ENCODE measurements at places on chromosomes 1 and 21. TPM values are rescaled to one million over a fixed set of nuclear protein-coding genes. Genes with fewer than 3 reads are reported as not detected.

DNA sequence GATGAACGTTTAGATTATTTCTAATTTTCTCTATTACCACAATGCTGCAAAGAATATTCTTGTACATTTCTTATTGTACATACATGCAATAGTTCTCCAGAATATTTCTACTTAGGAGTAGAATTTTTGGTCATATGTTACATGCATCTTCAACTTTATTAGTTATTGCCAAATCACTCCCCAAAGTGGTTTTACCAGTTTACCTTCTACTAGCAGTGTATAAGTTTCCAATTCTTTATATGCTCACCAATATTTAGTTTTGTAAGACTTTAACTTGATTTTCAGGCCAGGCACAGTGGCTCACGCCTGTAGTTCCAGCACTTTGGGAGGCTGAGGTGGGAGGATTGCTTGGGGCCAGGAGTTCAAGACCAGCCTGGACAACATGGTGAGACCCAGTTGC, 55.4 kb downstream of the SNRPE start:
- no peaks in the 10 kb centered on the region for H3K36me3 ChIP-seq
- H3K4me3 ChIP-seq = no peak overlapping the region
- H3K27ac ChIP-seq = no peak overlapping the region

DNA sequence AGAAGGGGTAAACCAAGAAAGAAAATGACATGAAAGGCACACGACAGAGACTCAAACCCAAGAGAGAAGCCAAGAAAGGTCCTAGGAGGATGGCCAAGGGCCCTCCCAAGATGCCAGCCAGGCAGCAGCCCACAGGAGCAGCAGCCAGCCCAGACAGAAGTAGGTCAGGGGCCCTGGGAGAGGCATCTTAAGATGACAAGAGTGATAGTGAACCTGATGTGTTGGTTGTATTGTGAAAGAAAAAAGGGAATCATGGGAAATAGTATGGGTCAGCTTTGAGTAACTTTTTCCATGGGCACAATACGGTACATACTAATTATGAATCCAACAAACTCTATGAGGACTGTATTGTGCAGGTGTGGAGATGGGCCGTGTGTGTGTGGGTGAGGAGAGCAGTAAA, 3.3 kb downstream of the CCSAP start:
- H3K4me3 ChIP-seq = no peak overlapping the region
- no peak for DNase-seq
- H3K27me3 ChIP-seq = no peaks in the 10 kb centered on the region
- H3K36me3 ChIP-seq = peaks cover 9% of the 10 kb centered on the region
- no peak overlapping the region for H3K27ac ChIP-seq

DNA sequence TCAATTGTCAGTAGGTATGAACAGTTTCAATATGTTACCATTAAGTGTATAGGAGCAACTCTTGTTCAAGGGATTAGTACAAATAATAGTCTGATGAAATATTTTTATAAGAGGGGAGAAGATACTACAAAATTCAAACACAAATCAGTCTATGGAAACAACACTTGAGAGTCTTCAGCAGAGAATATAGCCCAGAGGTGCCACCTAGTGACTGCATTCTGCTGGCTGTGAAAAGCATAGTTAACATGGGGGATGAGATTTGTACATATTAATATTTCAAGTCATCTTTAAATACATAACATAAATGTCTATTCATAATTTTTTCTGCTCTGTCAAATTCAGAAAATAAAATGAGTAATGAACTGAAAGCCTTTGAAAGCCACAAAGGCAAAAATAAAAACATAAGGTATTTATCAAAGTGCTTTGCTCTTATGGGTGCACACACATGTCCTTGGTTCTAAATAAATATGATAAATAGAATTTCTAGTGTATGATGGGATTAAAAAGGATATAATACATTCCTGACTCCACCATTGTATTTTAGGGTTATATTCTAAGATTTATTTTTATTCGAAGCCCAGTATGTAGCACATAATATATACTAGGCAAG, 440.9 kb upstream of the ZRANB2 start:
- peak; percentile 61 for DNase-seq
- no peaks in the 10 kb centered on the region for H3K27me3 ChIP-seq
- no peak overlapping the region for H3K27ac ChIP-seq
- H3K36me3 ChIP-seq = no peaks in the 10 kb centered on the region
- no peak overlapping the region for H3K4me3 ChIP-seq

- no peak for DNase-seq
- H3K36me3 ChIP-seq = no peaks in the 10 kb centered on the region
- H3K4me1 ChIP-seq = no peaks in the 10 kb centered on the region
- no peak overlapping the region for H3K27ac ChIP-seq
- H3K4me3 ChIP-seq = no peak overlapping the region
- no peaks in the 10 kb centered on the region for H3K27me3 ChIP-seq
Measured at GRCh38 chr1:158646465-158646864, 40.0 kb downstream of the SPTA1 start.

SLC66A1 gene
- 31.3 TPM for total RNA-seq

DNA sequence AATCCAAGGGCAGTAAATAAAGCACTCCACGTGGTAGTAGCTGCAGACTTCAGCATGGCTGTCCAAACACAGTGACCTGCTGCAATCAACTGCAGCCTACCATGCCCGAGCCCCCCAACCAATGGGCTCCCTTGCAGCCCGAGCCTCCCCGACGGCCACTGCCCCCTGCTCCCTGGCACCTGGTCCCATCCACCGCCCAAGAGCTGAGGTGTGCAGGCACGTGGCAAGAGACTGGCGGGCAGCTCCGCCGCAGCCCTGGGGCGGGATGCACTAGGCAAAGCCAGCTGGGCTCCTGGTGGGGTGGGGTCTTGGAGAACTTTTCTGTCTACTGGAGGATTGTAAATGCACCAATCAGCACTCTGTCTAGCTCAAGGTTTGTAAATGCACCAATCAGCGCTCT, 57.6 kb upstream of the RGS2 start:
- H3K27ac ChIP-seq = no peak overlapping the region
- no peak for DNase-seq

BTBD19 gene
- 1.4 TPM for total RNA-seq

MTARC2 gene
- total RNA-seq = 5.4 TPM

GNAI3 gene
- total RNA-seq = 12.2 TPM

OR6N1 gene
- not detected for total RNA-seq

NES gene
- 359 TPM for total RNA-seq

C1orf74 gene
- 6.0 TPM for total RNA-seq

ORC1 gene
- total RNA-seq = 37.3 TPM

- H3K27ac ChIP-seq = no peak overlapping the region
- no peak for DNase-seq
- H3K27me3 ChIP-seq = no peaks in the 10 kb centered on the region
- no peak overlapping the region for H3K4me3 ChIP-seq
- H3K4me1 ChIP-seq = no peaks in the 10 kb centered on the region
- no peaks in the 10 kb centered on the region for H3K36me3 ChIP-seq
Measured at GRCh38 chr1:30001011-30001731, 722.2 kb downstream of the MATN1 start.

KIF2C gene
- 124 TPM for total RNA-seq

CELA2A gene
- not detected for total RNA-seq

- H3K36me3 ChIP-seq = no peaks in the 10 kb centered on the region
- peaks cover 32% of the 10 kb centered on the region for H3K4me1 ChIP-seq
- H3K4me3 ChIP-seq = no peak overlapping the region
Measured at GRCh38 chr1:171814692-171815091, 26.6 kb upstream of the DNM3 start.

VPS13D gene
- total RNA-seq = 32.4 TPM

- no peak overlapping the region for H3K4me3 ChIP-seq
- no peaks in the 10 kb centered on the region for H3K36me3 ChIP-seq
- H3K4me1 ChIP-seq = peaks cover 29% of the 10 kb centered on the region
- no peak overlapping the region for H3K27ac ChIP-seq
Measured at GRCh38 chr1:172394811-172395210, 25.7 kb upstream of the C1orf105 start.

SLC35F3 gene
- not detected for total RNA-seq

NDUFS2 gene
- 60.5 TPM for total RNA-seq

- no peak overlapping the region for H3K4me3 ChIP-seq
- H3K4me1 ChIP-seq = peaks cover 33% of the 10 kb centered on the region
- H3K36me3 ChIP-seq = no peaks in the 10 kb centered on the region
- H3K27ac ChIP-seq = no peak overlapping the region
Measured at GRCh38 chr1:54304518-54304917, 101.7 kb downstream of the SSBP3 start.

DNA sequence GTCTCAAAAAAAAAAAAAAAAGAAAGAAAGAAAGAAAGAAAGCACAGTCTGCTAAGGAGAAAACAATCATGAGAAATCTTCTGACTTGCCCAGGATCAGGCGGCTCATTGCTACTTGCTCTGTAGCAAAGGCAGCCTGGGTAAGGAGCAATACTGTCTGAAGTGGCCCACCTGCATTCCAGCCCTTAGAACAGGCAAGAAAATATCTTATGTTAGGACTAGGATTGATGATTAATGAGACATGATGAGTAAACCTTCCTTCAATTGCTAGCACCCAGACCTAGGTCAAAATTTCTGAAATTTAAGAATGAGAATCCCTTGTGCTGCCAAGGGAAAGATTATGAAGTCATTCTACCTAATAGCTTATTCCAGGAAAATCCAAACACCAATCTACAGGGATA, 140.8 kb downstream of the DSCAM start:
- H3K36me3 ChIP-seq = no peaks in the 10 kb centered on the region
- no peak overlapping the region for H3K4me3 ChIP-seq
- H3K27ac ChIP-seq = no peak overlapping the region

- H3K27ac ChIP-seq = peak overlapping the region; percentile 57
- DNase-seq = peak; percentile 72
- peaks cover 50% of the 10 kb centered on the region for H3K36me3 ChIP-seq
Measured at GRCh38 chr1:15425958-15426357, 12.3 kb upstream of the CTRC start.

DNA sequence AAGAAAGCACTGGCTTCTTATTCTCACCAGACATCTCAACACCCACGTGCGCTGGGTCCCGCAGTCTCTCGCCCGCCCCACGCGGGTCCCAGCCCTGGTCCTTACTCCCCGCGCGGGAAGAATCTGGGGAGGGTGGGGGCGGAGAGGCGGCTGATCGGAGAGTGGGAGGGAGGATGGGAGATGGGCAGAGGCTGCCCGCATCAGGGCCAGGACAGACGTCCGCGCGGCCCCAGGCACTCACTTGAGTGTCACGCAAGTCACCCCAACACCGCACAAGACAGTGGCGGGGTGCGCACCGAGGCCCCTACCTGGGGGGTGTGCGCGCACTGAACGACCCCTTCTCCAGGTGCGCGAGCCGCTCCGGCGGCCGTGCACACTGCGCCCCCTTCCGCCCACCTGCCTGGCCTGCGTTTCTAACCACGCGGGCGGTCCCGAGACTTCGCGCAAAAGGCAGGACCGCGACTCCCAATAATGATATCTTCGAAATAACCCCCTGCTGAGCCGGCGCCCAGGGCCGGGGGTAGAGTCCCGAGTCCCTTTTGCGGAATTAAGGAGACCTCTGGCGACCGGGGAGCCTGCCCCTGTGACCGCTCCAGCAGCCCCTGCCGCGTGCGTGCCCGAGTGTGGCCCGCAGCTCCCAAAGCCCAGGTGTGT, 6.0 kb upstream of the SIM2 start:
- no peaks in the 10 kb centered on the region for H3K27me3 ChIP-seq
- H3K36me3 ChIP-seq = no peaks in the 10 kb centered on the region
- H3K4me1 ChIP-seq = no peaks in the 10 kb centered on the region
- no peak overlapping the region for H3K4me3 ChIP-seq
- no peak for DNase-seq
- no peak overlapping the region for H3K27ac ChIP-seq

DNA sequence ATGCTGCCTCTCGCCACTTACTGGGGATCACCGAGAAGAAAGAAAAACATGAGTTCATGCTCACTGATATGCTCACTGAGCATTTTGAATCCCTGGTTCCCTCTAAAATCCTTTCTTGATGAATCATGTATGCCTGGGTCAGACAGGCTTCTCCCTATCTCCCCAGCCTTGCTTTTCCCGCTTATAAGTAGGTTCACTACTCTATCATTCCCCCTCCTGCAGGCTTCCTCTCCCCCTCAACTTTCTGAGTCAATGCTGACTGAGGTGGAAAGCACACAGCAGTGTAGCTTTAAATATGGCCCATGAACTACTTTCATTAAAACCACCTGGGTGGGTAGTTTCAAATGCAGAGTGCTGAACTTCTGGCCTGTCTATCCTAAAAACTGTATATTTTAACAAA, 41.7 kb downstream of the FMO4 start:
- no peak for DNase-seq
- H3K4me1 ChIP-seq = no peaks in the 10 kb centered on the region
- no peak overlapping the region for H3K4me3 ChIP-seq

S100B gene
- 0.25 TPM for total RNA-seq

DNA sequence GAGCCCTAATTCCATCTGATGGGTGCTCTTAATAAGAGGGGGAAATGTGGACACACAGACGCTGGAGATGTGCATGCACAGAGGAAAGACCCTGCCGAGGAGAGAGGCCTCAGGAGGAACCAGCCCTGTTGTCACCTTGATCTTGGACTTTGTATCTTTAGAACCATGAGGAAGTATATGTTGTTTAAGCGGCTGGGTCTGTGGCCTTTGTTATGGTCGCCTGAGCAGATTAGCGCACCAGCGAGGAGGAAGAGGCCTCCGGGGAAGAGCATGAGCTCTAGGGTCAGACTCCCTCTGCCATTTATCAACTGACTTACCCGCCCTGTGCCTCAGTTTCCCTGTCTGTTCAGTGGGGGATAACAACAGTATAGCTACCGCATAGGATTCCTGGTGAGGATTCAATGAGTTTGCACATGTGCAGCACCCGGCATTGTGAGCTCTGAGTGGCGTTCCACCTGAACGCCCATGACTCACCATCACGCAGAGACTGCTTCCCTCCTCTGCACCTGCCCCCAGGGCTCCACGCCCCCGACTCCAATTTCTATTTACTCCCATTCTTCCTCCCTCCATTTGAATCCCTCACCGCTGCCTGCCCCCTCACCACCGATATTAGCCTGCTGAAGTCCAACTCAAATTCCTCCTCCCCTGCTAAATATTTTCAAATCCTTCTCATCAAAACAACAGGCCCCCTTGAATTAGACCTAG, 67.2 kb downstream of the ATP5PO start:
- H3K4me3 ChIP-seq = peak overlapping the region; percentile 39
- DNase-seq = peak; percentile 61
- no peaks in the 10 kb centered on the region for H3K36me3 ChIP-seq

NDUFV3 gene
- 27.6 TPM for total RNA-seq

KCNA2 gene
- not detected for total RNA-seq

- DNase-seq = peak; percentile 78
- H3K27ac ChIP-seq = no peak overlapping the region
- H3K4me1 ChIP-seq = peaks cover 13% of the 10 kb centered on the region
- no peaks in the 10 kb centered on the region for H3K27me3 ChIP-seq
- no peaks in the 10 kb centered on the region for H3K36me3 ChIP-seq
Measured at GRCh38 chr1:23394684-23395083, 25.0 kb upstream of the ZNF436 start.

TRIM17 gene
- total RNA-seq = not detected

Data from SJCRH30 (cell line).